ENCODE measurements at places on chromosomes 5 and 9. TPM values are rescaled to one million over a fixed set of nuclear protein-coding genes. Genes with fewer than 3 reads are reported as not detected.

Gene FRRS1L
- polyA plus RNA-seq = not detected

Gene IER5L
- polyA plus RNA-seq = 0.09 TPM

Gene EPB41L4B
- polyA plus RNA-seq = not detected

Gene ADAMTS16
- not detected for polyA plus RNA-seq

Gene TAS2R1
- polyA plus RNA-seq = not detected

Gene PAEP
- not detected for polyA plus RNA-seq

Gene NUTM2F
- polyA plus RNA-seq = not detected

Gene ARHGEF28
- not detected for polyA plus RNA-seq

Gene SOWAHA
- polyA plus RNA-seq = not detected

Gene ZFP2
- polyA plus RNA-seq = 1.8 TPM

- DNase-seq = no peak
- peaks cover 14% of the 10 kb centered on the region for H3K27me3 ChIP-seq
- no peak overlapping the region for H3K27ac ChIP-seq
- H3K36me3 ChIP-seq = peaks cover 11% of the 10 kb centered on the region
- H3K4me3 ChIP-seq = no peak overlapping the region
Measured at GRCh38 chr5:90201923-90202322, 207.6 kb downstream of the CETN3 start.

DNA sequence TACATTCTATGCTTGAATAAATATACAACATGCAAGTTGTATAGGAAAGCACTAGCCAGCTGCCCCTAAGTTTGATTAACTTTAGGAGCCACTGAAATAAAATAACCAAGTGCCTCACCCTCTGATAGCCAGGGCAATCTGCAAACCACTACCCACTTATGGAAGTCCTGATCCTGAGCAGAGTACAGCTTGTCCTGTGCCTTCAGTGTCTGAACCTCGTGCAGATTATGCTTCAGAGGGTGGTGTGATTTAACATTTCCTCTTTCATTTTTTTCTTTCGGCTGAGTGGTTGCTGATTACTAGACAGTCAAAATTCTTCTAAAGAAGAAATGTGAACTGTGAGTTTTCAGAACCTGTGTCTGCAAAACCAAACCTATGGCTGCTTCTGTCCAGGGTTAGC, 327.7 kb downstream of the PIK3R1 start:
- no peak overlapping the region for H3K4me3 ChIP-seq
- H3K27ac ChIP-seq = no peak overlapping the region
- H3K27me3 ChIP-seq = peaks cover 19% of the 10 kb centered on the region
- peaks cover 20% of the 10 kb centered on the region for H3K4me1 ChIP-seq

DNA sequence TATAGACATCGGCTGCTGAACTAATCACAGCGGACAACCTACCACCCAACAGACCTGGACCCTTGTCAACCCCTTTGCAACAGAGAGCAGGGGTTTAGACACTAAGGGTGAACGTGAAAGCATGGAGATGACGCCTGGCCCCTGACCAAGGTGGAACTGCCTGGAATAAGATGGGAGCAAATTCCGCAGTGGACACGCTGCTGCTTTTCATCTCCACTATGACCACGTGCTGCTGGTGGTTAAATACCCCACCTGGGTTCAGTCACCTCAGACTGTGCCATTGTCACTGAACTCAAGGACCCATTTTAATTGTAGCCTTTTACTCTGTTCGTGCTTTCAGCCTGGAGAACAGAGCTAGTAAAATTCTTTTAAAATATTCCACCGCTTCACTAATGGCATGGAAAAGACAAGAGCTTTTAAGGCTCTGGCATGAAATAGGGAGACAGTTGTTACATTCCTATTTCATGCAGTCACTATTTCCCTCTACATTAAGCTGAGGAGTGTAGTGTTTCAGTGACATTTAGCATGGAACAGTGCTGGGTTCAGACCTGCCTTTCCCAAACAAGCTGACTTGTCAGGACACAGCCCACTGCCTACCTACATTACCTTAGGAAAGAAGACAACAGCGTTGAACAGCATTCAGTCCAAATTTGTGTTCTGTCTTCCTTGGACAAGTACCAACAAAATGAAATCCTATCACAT, 96.8 kb downstream of the ANKRD18B start:
- peaks cover 48% of the 10 kb centered on the region for H3K27me3 ChIP-seq
- no peak for DNase-seq
- H3K4me3 ChIP-seq = no peak overlapping the region

- H3K4me3 ChIP-seq = no peak overlapping the region
- peaks cover 29% of the 10 kb centered on the region for H3K27me3 ChIP-seq
- peak; percentile 15 for DNase-seq
- no peaks in the 10 kb centered on the region for H3K36me3 ChIP-seq
- no peak overlapping the region for H3K27ac ChIP-seq
- peaks cover 7% of the 10 kb centered on the region for H3K4me1 ChIP-seq
Measured at GRCh38 chr9:121551985-121552753, 52.5 kb upstream of the GGTA1 start.

DNA sequence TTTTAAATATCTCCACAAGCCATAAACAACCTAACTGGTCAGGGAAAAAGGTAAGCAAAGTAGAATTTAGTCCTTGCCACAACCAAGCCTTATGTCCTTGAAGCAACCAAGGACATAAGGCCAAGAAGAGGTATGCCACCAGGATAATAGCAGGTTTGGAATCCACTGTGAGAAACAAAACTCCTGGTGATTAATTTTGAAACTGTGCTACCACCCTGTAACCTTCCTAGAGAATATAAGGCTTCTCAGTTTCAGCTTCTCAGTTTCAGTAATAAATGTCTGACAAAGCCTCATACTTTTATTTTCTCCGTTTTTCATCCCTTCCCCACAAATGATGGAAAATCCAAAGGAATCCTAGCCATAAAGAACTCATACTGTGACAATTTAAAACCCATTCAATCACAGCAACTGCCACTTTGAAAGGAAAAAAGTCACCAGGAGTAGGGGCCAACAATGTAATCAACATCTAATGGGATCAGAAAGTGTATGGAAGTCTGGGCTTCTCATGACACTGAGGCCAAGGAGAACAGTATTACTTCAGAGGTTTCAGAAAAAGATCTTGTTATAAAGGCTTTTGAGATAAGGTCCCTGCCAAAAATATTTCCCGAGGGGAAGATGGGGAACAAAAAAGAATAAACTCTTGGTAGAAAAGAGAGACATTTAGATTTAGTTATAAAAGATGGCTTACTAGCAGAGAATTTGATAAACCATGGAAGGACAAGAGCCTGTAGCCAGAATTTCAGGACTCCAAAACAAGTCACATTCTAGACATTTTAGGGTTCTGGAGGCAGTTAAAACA, 189.2 kb downstream of the TSSK1B start:
- H3K27ac ChIP-seq = no peak overlapping the region
- H3K27me3 ChIP-seq = peaks cover 43% of the 10 kb centered on the region
- no peaks in the 10 kb centered on the region for H3K36me3 ChIP-seq
- no peak for DNase-seq
- no peaks in the 10 kb centered on the region for H3K4me1 ChIP-seq
- H3K4me3 ChIP-seq = no peak overlapping the region

GRCh38 chr5:66629446-66629845, 33.3 kb downstream of the MAST4 start:
- H3K4me3 ChIP-seq = no peak overlapping the region
- no peaks in the 10 kb centered on the region for H3K4me1 ChIP-seq
- H3K27me3 ChIP-seq = no peaks in the 10 kb centered on the region

- peak overlapping the region; percentile 52 for H3K4me3 ChIP-seq
- no peak for DNase-seq
- no peaks in the 10 kb centered on the region for H3K36me3 ChIP-seq
Measured at GRCh38 chr9:76657265-76657664, 107.0 kb upstream of the PCA3 start.

- H3K27me3 ChIP-seq = no peaks in the 10 kb centered on the region
- H3K4me1 ChIP-seq = no peaks in the 10 kb centered on the region
- no peak overlapping the region for H3K4me3 ChIP-seq
- H3K27ac ChIP-seq = no peak overlapping the region
Measured at GRCh38 chr9:89278551-89278950, 32.4 kb upstream of the CKS2 start.

- H3K4me1 ChIP-seq = peaks cover 3% of the 10 kb centered on the region
- H3K36me3 ChIP-seq = peaks cover 9% of the 10 kb centered on the region
- DNase-seq = no peak
- no peak overlapping the region for H3K27ac ChIP-seq
- no peak overlapping the region for H3K4me3 ChIP-seq
Measured at GRCh38 chr9:91758491-91758981, 191.5 kb downstream of the ROR2 start.

GRCh38 chr5:31476738-31477141, 55.2 kb downstream of the DROSHA start:
- DNase-seq = no peak
- H3K4me1 ChIP-seq = peaks cover 5% of the 10 kb centered on the region
- peaks cover 38% of the 10 kb centered on the region for H3K36me3 ChIP-seq

- no peak overlapping the region for H3K4me3 ChIP-seq
- H3K27me3 ChIP-seq = no peaks in the 10 kb centered on the region
Measured at GRCh38 chr5:55037890-55038289, 13.8 kb downstream of the GZMK start.

DNA sequence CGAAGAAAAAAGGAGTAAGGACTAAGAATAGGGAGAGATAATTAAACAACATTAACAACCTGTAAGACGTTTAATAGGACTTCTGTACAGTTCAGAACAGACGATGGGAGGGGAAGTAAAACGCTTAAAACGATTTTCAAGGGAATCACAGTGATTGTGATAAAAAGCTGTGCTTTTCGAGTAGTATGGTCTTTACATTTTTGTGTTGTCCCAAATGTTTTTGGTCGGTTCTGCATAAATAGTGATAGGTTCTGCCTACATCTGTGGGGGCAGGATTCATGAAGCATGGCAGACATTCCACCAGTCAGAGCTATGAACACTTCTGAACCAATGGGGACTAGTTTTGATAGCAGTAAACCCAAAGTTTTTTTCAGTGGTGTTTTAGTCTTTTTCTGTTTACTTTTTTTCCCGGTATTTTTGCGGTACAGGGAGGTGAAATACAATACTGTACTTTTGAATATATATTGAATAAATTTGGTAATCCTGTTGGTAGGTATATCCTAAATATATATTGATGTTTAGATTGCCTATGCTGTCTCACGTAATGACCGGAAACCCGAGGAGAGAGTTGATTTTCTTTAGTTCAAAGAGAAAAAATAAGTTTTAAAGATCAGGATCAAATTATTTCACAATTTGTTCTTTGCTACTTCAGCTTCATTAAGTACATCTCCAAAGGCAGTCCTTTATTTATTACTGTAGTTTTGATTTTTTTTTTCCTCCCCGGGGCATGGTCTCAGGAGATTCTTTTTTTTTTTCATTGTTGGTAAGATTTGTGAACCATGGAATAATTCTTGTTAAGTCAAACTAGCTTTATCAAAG, 1.3 kb downstream of the ERBIN start:
- H3K27me3 ChIP-seq = no peaks in the 10 kb centered on the region
- peak; percentile 32 for DNase-seq
- peak overlapping the region; percentile 98 for H3K27ac ChIP-seq

- H3K4me1 ChIP-seq = peaks cover 9% of the 10 kb centered on the region
- no peaks in the 10 kb centered on the region for H3K27me3 ChIP-seq
- H3K27ac ChIP-seq = no peak overlapping the region
- no peaks in the 10 kb centered on the region for H3K36me3 ChIP-seq
- H3K4me3 ChIP-seq = no peak overlapping the region
Measured at GRCh38 chr5:40276426-40277102, 403.2 kb upstream of the PTGER4 start.

- peaks cover 5% of the 10 kb centered on the region for H3K27me3 ChIP-seq
- peaks cover 28% of the 10 kb centered on the region for H3K4me1 ChIP-seq
- peak within 1 kb of the TSS; percentile 98 for H3K4me3 ChIP-seq
- peak within 1 kb of the TSS; percentile 96 for H3K27ac ChIP-seq
Measured at GRCh38 chr9:83622939-83623678, at the start of gene IDNK. Gene IDNK, plus strand, starts transcription at chr9:83623143. Its CDS starts 29 bp downstream, at chr9:83623172.

- no peak overlapping the region for H3K4me3 ChIP-seq
- H3K4me1 ChIP-seq = peaks cover 59% of the 10 kb centered on the region
- H3K27me3 ChIP-seq = no peaks in the 10 kb centered on the region
- no peak overlapping the region for H3K27ac ChIP-seq
- peaks cover 24% of the 10 kb centered on the region for H3K36me3 ChIP-seq
- DNase-seq = no peak
Measured at GRCh38 chr9:98097836-98098235, 21.2 kb downstream of the TRIM14 start.

DNA sequence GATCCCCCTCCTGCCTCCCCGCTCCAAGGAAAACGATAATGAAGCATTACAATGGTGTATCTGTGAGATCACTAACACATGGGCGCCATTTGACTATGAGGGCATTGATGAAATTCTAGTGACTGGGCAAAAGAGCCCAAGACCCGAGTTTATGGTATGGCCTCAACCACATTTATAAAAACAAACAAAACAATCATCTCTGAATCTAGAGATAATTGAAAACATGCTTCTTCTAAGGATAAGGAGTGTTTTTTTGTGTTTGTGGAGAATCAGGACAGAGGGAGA, 100.9 kb upstream of the SEMA6A start:
- no peaks in the 10 kb centered on the region for H3K4me1 ChIP-seq
- no peak overlapping the region for H3K27ac ChIP-seq
- no peaks in the 10 kb centered on the region for H3K36me3 ChIP-seq

DNA sequence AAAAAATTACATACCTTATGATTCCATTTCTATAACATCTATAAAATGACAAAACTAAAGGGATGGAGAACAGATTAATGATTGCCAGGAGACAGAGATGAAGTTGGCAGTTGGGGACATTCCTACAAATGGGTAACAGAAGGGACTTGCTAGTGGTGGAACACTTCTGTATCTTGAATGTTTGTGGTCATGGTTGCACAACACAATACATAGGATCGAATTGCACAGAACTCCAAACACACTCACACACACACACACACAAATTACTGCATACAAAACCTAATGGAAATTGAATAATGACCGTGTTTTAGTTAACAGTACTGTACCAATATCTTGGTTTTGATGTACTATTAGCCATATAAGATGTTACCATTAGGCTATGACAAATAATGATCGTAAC, 330.7 kb upstream of the POU5F2 start:
- H3K27me3 ChIP-seq = no peaks in the 10 kb centered on the region
- no peak overlapping the region for H3K27ac ChIP-seq
- H3K4me1 ChIP-seq = peaks cover 50% of the 10 kb centered on the region
- DNase-seq = no peak
- peaks cover 28% of the 10 kb centered on the region for H3K36me3 ChIP-seq
- no peak overlapping the region for H3K4me3 ChIP-seq

DNA sequence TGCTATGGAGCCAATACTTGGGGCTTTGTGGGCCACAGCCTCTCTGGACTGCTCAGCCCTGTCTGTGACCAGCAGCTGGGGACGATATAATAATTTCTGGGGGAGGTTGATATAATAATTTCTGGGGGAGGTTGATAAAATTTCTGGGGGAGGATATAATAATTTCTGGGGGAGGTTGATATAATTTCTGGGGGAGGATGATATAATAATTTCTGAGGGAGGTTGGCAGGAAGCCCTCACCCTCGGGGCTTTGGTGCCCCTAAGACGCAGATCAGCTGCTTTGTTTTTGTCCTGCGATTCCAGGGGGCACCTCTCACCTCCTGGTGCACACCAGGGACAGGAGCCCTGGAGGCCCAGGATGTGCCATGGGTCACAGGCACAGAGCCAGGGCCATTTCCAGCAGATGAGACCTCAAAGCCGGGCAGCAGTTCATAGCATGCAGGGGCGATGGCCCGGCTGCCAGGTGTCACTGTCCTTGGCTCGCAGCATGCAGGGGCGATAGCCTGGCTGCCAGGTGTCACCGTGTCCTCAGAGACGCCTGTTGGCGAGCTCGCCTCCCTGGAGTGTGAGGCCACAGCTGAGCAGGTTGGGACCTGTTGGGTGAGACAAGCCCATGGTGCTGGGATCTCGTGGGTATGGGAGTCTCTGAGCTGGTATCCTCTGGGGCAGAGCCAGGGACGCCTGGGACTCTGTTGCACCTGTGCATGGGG, 3.8 kb upstream of the TOR4A start:
- DNase-seq = no peak
- no peaks in the 10 kb centered on the region for H3K27me3 ChIP-seq
- peak overlapping the region; percentile 85 for H3K27ac ChIP-seq
- peaks cover 3% of the 10 kb centered on the region for H3K36me3 ChIP-seq
